Inflammatory macrophage (primary cell): ENCODE measurements at places on chromosomes 7 and 10.

DNA sequence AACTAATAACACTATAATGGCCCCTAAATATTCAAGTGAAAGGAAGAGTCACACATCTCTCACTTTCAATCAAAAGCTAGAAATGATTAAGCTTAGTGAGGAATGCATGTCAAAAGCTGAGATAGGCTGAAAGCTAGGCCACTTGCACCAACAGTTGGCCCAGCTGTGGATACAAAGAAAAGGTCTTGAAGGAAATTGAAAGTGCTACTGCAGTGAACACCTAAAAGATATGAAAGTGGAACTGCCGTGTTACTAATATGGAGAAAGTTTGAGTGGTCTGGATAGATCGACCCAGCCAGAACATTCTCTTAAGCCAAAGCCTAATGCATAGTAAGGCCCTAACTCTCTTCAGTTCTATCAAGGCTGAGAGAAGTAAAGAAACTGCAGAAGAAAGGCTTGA is 12.1 kb upstream of the SNX13 start:
- no peak for DNase-seq

DNA sequence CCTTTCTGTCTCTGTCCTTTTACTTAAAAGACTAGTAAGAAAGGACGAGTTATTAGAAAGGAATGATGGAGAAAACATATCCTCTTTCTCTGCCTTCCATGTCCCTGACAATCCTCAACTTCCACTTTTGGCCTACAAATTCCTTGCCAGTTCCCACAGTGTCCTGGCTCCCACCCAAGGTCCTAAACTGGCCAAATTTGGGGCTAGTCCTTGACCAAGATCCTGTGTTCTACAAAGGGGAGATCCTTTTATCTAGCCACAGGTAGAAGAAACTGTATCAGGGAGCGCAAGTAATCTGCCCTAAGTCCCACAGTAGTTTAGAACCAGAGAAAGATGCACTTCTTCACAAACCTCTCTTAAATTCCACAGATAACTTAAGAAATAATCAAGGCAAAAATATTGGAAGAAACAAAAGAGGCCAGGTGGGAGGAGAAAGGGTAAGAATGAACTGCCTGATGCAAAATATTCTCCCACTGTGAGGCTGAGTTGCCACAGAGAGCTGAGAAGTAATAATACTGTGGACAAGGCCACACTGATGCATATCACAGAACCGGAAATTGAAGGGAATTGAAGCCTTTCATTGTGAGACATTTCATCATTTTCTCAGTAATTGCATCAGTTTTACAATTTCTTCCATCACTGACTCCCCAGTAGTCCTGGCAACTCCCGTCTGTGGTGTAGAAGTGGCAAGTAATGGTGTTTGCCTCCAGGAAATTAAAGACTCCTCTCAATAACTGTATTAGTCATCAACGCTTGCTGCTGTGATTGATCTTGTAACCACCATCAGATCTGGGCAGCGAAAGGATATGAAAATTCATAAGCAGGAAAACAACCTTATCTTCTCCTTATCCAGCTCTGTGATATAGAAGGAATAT is 47.2 kb downstream of the DNAJC12 start:
- DNase-seq: peak; percentile 34

DNA sequence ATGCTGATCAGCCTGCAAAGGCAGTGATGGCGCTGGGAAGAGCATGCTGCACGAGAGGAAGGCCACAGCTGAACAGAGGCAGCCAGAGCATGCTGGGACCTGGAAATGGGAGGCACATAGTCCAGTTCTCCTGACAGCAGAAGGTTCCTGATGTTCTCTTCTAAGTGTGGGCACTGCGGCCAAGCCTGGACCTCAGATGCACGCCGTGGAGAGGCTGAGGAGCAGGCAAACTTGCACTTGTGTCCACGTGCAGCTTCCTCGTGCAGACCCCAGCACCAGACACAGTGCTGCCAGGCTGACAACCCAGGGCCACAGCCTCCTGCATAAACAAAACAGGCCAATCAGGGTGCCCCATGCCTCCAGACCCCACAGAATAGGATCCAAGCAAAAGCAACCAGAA is 93.5 kb upstream of the LANCL2 start:
- no peak for DNase-seq

- DNase-seq: no peak
Observed at GRCh38 chr7:151645311-151645710, 125.6 kb upstream of the RHEB start.

- peak; percentile 16 for DNase-seq
Observed at GRCh38 chr7:2821842-2822507, 22.1 kb downstream of the GNA12 start.

DNA sequence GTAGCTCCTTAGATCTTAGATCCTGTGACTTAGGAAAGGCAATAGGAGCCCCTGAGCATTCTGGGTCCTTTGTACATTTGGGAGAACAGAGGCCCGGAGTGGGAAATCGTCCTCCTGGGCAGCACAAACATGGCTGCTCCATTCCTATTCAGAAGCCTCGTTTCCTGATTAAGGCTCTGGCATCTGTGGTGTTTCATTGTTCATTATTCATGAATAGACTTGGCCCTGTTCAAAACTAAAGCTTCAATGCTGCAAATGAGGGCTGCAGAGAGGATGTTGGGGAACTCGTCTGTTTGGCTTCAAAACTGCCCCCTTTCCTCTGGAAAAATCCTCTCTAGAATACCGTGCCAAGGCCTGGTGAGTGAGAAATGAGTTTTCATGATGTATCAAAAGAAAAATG is 3.4 kb upstream of the HTRA1 start:
- DNase-seq: no peak

DNA sequence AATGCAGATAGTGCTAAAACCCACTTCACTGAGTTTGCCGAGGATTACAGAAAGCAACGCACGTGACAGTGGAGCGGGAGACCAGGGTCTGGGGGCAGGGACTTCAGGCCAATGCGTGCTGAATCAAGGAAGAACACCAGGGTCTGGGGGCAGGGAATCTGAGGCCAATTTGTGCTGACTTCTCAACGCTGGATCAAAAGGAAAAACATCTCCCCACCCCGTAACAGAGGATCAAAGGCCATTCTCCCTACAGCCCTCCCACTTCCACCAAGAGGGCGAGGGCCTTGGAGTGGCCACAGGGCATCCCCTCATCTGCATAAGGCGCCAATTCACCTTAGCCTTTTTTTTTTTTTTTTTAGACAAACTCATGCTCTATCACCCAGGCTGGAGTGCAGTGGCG is 22.3 kb upstream of the BNIP3 start:
- no peak for DNase-seq

GRCh38 chr10:84397735-84398144 is 69.4 kb downstream of the CCSER2 start:
- no peak for DNase-seq

GRCh38 chr10:109727436-109727835 is 195.9 kb downstream of the XPNPEP1 start:
- no peak for DNase-seq

DNA sequence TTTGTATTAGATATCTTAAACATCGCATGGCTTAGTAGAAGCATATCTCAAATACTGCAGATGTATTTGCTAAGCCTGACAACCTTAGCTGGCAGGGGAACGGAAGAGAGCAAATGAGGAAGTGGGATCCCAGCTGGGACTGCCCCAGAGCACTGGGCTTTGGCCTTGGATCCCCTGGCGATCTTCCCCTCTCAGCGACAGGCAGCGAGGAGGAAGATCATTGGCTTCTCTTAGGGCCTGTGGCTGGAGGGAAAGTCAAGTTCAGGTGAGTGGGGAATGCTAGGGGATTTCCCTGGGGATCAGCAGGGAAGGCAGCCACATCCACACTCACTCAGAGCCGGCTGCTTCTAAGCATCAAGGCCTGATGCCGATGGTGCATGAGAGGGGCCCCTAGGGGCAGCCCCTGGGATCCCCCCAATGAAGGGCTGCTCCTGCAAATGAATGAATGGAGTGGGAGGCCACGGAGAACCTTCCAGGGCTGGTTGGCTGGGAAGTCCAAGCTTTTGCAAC is 42.0 kb downstream of the LYZL2 start:
- peak; percentile 79 for DNase-seq

GRCh38 chr7:90701021-90701420 is 104.9 kb downstream of the CDK14 start:
- DNase-seq: no peak

GRCh38 chr7:97011536-97012364 is 6.4 kb downstream of the DLX6 start:
- no peak for DNase-seq

GRCh38 chr10:95818668-95819067 is 62.7 kb downstream of the ENTPD1 start:
- DNase-seq: no peak

- peak; percentile 34 for DNase-seq
Observed at GRCh38 chr7:98240961-98241673, 10.9 kb downstream of the TECPR1 start.

DNA sequence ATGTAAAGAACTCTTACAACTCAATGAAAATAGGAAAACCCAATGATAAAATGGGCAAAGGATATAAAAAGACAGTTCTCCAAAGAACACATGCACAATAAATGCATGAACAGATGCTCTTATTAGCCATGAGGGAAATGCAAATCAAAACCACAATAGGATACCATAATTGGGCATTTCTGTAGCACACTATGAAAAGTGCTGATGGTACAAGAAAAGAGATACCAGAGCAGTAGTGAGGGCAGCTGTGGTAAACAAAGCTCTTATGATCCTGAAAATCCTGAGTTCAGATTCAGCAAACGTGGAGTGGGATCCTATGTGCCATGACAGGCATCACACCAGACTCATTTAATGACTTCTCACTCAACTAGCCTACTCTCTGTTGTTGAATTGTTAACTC is 96.7 kb upstream of the SLC25A13 start:
- DNase-seq: no peak

- no peak for DNase-seq
Observed at GRCh38 chr10:96791902-96792301, 40.2 kb upstream of the LCOR start.

GRCh38 chr10:17216901-17217395 is 11.1 kb upstream of the VIM start:
- peak; percentile 77 for DNase-seq

- DNase-seq: peak; percentile 71
Observed at GRCh38 chr10:25078658-25079431, 62.4 kb downstream of the THNSL1 start.

DNA sequence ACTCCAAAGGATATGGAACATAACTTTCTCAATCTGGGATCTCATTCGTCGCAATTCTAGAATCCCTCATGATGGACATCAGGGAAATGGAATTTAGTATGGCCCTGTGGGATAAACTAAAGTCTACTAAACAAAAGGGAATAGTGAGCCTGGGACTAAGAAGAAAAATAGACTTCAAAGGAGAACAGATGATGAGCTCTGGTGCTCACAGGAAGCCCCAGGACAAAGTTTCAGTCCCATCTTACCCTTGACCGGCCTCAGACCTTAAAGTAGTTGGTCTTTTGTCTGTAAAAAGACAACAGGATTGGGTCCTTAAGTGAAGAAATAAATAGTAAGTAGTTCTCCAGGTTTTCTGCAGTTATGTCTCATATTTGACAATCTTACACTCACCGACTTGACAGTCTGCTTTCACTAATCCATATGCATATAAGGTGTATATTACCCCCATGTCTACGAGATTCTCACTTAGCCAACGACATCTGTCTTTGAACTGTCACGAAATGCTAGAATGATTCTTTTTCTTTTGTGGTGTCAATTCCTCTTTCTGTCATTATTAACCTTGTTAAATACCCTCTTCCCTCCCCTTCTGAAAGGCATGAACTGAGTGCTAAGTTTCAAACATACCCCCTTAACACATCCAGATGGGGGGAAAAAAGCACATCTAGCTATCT is 10.9 kb upstream of the IKZF1 start:
- no peak for DNase-seq

GRCh38 chr7:155166673-155167370 is 96.7 kb downstream of the HTR5A start:
- no peak for DNase-seq

DNA sequence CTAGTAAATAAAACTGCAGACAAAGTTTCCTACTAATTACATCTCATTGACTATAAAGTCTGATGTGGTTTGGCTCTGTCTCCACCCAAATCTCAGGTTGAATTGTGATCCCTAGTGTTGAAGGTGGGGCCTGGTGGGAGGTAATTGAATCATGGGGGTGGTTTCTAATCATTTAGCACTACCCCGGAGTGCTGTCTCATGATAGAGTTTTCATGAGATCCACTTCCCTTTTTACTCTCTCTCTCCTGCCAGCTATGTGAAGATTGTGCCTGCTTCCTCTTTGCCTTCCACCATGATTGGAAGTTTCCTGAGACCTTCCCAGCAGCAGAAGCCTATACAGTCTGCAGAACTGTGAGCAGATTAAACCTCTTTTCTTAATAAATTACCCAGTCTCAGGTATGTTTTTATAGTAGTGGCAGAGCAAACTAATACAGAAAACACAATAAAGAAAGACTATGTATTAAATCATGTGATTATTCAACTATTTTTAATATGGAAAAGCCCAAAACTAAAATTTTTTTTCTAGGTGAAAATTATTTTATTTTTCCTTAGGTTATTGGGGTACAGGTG is 232.1 kb downstream of the FZD1 start:
- peak; percentile 53 for DNase-seq

- no peak for DNase-seq
Observed at GRCh38 chr7:154911862-154912455, 91.0 kb downstream of the PAXIP1 start.

- no peak for DNase-seq
Observed at GRCh38 chr7:127628445-127628844, 10.5 kb upstream of the PAX4 start.

DNA sequence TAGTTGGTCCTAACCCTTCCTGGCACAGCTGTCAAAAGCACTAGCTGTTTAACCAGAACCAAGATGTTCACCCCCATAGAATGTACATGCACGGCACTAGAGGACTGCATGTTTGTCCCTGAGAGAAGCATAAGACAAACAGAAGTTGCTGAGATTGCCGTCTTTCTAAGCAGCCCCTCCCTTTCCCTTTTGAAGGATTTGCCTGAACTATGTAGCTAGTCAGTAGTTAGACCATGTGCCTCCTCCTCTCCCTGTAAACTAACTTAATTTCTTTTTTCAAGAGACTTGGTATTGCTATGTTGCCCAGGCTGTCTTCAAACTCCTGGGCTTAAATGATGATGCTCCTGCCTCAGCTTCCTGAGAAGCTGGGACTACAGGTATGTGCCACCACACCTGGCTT is 40.7 kb downstream of the TBC1D12 start:
- DNase-seq: no peak

GRCh38 chr10:62755662-62756653 is 48.6 kb upstream of the ADO start:
- DNase-seq: no peak

DNA sequence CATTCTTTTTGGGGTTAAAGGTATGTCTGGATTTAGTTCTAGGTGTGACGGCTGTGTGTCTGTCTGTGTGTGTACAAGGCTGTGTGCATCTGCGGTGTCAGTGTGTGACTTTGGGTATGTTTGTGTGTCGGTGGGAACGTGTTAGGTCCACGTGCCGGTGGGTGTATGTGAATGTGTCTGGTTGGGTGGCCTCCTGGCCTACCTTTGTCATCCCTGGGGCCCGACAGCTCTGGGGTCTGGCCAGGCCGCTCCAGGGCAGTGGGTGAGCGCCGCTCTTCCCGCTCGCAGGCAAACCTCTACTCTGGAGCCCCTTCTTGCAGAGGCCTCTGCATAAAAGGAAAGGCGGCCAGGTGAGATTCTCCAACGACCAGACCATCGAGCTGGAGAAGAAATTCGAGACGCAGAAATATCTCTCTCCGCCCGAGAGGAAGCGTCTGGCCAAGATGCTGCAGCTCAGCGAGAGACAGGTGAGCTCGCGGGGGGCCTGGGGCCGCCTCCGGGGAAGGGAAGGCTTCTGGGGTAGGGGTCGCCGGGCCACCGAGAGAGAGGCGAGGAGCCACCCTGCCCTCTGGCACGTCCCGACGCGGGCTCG is 2.4 kb downstream of the HHEX start:
- no peak for DNase-seq

GRCh38 chr7:120725376-120726039 is 132.4 kb downstream of the TSPAN12 start:
- DNase-seq: peak; percentile 36
